A549 (cell line): ENCODE measurements at places on chromosomes 1 and 21.

GRCh38 chr1:225567789-225568188, 85.1 kb downstream of the ENAH start:
- DNase-seq: peak; percentile 39

GRCh38 chr1:231059566-231060193, 19.6 kb upstream of the FAM89A start:
- no peak for DNase-seq

DNA sequence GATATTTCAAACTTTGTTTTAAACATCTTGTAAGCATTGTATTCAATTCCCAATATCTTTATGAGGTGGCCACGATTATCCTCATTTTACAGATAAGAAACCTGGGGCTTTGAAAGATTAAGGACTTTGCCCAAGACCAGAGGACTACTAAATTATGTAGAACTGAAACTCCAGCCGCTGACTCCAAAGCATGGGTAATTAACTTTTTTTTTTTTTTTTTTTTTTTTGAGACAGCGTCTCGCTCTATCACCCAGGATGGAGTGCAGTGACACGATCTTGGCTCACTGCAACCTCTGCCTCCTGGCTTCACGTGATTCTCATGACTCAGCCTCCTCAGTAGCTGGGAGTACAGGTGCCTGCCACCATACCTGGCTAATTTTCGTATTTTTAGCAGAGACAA, 68.7 kb downstream of the ALG14 start:
- DNase-seq: no peak

- DNase-seq: no peak
These were observed 27.5 kb upstream of the TCEA3 start for GRCh38 chr1:23452011-23452411.

DNA sequence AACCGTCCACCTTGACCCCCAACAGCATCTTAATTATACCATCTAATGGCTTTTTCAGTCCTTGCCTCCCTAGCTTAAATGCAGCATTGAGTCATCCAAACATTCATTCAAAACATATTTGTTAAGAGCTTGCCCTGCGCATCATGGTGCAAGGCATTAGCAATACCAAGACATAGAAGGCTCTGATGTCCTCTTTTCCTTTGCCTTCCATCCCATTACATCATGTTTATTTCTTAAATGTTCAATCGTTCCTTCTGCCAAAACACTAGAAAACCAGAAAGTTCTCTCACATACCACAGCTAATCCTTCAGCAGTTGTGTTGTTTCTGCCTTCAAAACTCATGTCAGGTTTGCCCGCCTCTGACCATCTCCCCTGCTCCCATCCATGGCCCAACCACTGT, 29.8 kb upstream of the VTCN1 start:
- DNase-seq: no peak
